Activated CD8-positive, alpha-beta T cell treated with anti-CD3 and anti-CD28 coated beads, Interleukin-2, amount 10 ng/mL, durations not matched to agents 7 days and 5 days (primary cell): ENCODE measurements at places on chromosomes 3 and 15. TPM values are rescaled to one million over a fixed set of nuclear protein-coding genes. Genes with fewer than 3 reads are reported as not detected.

The EPB42 gene
- total RNA-seq = not detected

The RFC4 gene
- 98.9 TPM for total RNA-seq

The IP6K1 gene
- 37.7 TPM for total RNA-seq

The ECE2 gene
- total RNA-seq = not detected

The TMEM212 gene
- total RNA-seq = not detected

The ANKRD63 gene
- not detected for total RNA-seq

The RASGRF1 gene
- not detected for total RNA-seq

The EIF4E3 gene
- total RNA-seq = 59.4 TPM

The CPLX3 gene
- total RNA-seq = not detected
